Activated B cell treated with CpG ODN at 0.5 μM for 24 hours (primary cell): ENCODE measurements at places on chromosomes 1 and 21. TPM values are rescaled to one million over a fixed set of nuclear protein-coding genes. Genes with fewer than 3 reads are reported as not detected.

DNA sequence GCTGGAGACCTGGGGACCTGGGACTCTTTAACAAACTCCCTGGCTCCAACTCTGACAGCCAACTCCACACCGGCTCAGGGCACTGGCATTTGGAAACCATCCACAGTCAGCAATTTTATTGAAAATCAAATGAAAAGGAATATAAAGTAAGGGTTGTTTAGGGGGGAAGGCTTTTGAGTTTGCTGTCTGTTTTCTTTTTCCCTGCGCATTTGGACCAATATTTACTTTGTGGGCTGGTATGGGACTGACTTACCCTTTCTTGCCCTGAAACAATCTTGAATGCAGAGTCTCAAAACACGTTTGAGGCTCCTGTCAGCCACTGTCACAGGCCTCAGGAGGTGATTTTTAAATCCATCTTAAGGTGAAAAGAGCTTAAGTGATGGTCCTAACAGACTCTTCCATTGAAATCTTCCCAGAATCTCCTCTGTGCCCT, 15.4 kb upstream of the EFHD2 start:
- H3K27ac ChIP-seq = no peak overlapping the region
- H3K4me1 ChIP-seq = no peaks in the 10 kb centered on the region
- no peaks in the 10 kb centered on the region for H3K36me3 ChIP-seq
- H3K27me3 ChIP-seq = peaks cover 9% of the 10 kb centered on the region

DNA sequence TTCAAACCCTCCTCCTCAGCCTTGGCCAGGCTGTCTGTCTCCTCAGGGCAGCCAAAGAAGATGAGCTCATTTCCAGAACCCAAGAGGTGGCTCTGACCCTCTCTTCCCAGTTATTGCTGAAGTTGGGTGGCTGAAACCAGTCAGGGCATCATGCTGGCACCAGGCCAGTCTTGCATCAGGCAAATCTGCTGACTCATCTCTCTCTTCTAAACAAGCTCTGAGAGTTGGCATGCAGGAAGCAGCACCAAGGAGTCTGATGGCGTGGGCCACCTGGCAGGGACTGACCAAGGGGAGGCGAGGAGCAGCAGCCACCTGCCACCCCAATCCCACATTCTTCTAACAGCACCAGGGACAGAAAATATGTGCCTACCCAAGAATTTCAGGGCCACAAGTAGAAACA, 104.8 kb upstream of the ATP1A1 start:
- H3K4me1 ChIP-seq = no peaks in the 10 kb centered on the region
- no peak overlapping the region for H3K4me3 ChIP-seq
- H3K36me3 ChIP-seq = no peaks in the 10 kb centered on the region
- no peak overlapping the region for H3K27ac ChIP-seq

DNA sequence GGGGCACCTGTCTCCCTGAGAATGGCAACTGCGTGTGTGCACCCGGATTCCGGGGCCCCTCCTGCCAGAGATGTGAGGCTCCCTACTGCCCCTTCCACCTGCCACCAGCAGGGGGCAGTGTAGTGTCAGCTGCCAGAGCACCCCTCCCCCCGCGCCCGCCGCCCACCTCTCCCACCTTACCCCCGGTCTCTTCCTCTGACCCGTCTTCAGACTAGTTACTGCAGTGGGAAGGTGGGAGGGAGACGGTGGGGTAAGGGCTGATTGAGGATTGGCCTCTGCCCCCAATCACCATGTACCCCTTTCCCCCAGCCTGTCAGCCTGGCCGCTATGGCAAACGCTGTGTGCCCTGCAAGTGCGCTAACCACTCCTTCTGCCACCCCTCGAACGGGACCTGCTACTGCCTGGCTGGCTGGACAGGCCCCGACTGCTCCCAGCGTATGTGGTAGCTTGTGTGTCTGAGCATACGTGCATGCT, 10.1 kb upstream of the LRRC71 start:
- no peak for DNase-seq
- H3K27ac ChIP-seq = no peak overlapping the region
- H3K36me3 ChIP-seq = no peaks in the 10 kb centered on the region
- no peak overlapping the region for H3K4me3 ChIP-seq

DNA sequence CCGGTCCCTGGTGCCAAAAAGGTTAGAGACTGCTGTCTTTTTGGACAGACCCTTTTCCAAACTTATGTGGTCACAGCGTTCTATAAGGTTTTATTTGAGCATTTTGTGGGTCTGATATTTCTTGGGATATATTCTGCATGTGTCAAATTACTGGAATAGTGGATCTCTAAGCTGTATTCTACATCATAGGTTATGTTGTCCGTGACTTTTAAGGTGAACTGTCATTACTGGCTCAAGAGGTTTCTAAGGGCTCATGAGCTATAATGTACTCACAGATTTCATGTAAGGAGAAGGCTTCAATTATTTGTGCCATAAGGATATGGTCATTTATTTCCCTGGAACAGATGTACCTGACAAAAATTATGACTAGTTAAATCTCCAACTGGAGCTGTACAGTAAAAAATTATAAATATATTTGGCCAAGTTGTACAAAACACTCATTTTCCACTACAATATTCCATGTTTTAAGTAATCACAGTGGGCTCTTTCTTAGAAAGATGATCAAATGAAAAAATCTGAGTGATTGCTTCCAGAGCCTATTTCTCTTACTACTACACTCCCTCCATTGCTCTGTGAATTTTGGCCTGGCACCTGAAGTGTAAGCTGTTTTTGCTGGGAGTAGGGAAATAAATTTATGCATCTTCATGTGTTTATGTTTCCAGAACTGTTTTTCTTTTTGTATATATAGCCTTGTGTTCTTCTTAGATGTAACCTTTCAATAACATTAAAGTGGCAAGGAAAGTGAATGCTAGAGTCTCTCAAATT, 538.1 kb upstream of the ZRANB2 start:
- no peak overlapping the region for H3K27ac ChIP-seq
- no peak for DNase-seq
- H3K27me3 ChIP-seq = no peaks in the 10 kb centered on the region
- H3K36me3 ChIP-seq = no peaks in the 10 kb centered on the region
- no peaks in the 10 kb centered on the region for H3K4me1 ChIP-seq
- H3K4me3 ChIP-seq = no peak overlapping the region

DNA sequence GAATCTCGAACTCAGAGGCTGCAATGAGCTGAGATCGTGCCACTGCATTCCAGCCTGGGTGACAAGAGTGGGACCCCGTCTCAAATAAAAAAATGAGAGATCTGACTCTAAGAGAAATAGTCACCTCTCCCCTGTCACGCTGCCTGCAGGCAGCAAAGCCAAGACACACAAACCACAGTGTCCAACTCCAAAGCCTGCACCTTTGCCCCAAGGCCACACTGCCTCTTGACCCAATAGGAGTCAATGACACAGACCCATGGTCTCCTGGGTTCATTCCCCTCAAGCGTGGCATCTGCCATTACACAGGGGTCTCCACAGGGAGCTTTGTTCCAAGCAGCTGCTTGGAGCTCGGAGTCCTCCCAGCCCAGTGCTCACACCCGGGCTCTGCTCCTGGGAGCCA, 46.3 kb downstream of the SLC9A1 start:
- H3K4me1 ChIP-seq = peaks cover 37% of the 10 kb centered on the region
- H3K4me3 ChIP-seq = no peak overlapping the region
- H3K27ac ChIP-seq = no peak overlapping the region
- DNase-seq = no peak

- DNase-seq = no peak
- peaks cover 69% of the 10 kb centered on the region for H3K4me1 ChIP-seq
- H3K36me3 ChIP-seq = no peaks in the 10 kb centered on the region
- H3K27ac ChIP-seq = peak overlapping the region; percentile 60
- no peaks in the 10 kb centered on the region for H3K27me3 ChIP-seq
Measured at GRCh38 chr1:167746013-167746672, 24.4 kb downstream of the MPZL1 start.

DNA sequence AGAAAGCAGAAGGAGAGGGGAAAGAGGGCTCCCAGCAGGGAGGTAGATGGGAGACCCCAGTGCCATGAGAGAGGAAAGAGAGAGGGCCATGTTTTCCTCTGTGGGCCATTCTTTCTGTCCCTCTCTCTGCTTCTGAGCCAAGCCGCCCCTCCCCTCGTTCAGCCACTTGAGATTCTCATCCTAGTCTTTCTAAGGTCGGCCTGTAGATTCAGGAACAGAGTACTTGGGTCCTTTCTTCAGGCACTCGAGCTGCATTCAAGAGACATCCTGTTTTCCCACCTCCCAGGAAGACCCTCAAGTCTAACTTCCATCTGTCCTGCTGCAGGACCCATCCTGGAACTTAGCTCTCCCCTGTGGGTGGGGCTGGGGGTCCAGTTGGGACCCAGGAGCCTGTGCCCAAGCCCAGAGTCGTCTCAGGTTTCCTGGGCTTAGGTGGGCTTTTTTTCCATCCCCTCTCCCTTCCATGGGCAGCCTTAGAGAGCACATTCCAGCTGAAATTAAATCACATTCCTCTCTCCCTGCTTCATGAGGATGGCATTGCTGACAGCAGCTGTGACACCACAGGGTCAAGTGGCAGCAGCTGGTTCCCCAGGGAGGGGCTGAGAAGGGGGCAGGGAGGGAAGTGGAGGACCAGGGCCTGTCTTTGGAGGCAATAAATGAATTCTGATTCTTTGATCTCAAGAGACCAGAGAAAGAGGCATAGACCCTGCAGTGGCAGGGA, 13.0 kb downstream of the NES start:
- H3K27me3 ChIP-seq = peaks cover under 1% of the 10 kb centered on the region
- no peaks in the 10 kb centered on the region for H3K36me3 ChIP-seq
- no peak overlapping the region for H3K27ac ChIP-seq

DNA sequence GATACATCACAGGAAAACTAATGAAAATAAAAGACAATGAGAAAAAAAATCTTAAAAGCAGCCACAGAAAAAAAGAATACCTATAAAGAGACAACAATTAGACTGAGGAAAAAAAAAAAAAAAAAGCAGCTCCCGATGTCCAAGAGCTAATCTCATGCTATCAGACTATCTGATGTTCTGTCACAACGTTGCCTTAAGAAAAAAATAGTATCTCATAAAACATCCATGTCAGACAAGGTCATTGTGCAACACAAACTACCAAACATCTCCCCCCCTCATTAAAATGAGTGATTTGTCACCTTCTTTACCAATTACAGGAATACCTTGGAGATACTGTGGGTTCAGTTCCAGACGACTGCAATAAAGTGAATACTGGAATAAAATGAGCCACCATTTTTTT, 68.9 kb downstream of the ZNF644 start:
- no peak for DNase-seq
- H3K27me3 ChIP-seq = no peaks in the 10 kb centered on the region
- H3K27ac ChIP-seq = no peak overlapping the region
- no peak overlapping the region for H3K4me3 ChIP-seq
- peaks cover 71% of the 10 kb centered on the region for H3K4me1 ChIP-seq
- H3K36me3 ChIP-seq = peaks cover 34% of the 10 kb centered on the region

DNA sequence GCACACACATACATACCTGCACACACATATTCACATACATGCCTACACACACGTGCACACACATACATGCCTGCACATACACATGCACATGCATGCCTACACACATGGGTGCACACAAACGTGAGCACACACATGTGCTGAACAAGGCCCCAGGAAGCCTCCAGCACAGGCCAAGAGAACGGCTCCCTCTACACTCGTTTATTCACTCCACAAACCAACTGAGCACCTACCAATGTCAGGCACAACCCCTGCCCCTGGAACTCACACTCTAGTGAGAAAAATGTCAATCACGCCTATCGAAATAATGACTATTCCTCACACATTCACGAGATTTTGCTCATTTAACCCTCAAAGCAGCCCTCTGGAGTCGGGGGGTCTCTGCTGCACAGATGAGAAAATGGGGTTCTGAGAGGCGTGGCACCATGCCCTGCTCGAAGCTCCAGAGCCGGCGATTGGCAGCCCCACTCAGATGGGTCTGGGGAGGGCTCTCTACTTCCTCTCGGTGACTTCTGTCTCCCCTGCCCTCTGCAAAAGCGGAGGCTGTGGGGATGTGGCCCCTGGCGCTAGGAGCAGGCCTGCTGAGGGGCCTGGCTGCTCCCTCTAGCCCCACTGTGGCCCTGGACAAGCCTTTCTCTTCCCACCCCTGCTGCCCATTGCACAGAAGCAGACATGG, 90.2 kb upstream of the RUNX3 start:
- no peaks in the 10 kb centered on the region for H3K36me3 ChIP-seq
- DNase-seq = no peak
- no peaks in the 10 kb centered on the region for H3K27me3 ChIP-seq
- H3K4me1 ChIP-seq = peaks cover 66% of the 10 kb centered on the region
- peak overlapping the region; percentile 67 for H3K4me3 ChIP-seq

The KIF14 gene
- total RNA-seq = 0.27 and 0.38 TPM in 2 replicates

The OR2L13 gene
- total RNA-seq = not detected in 2 replicates

The HNRNPU gene
- total RNA-seq = 424 and 428 TPM in 2 replicates

The PLA2G2C gene
- total RNA-seq = not detected in 2 replicates

The POU3F1 gene
- 6.1 and 6.2 TPM in 2 replicates for total RNA-seq
